Sciatic nerve (tissue), 2 donors: ENCODE measurements at places on chromosomes 12 and 14. TPM values are rescaled to one million over a fixed set of nuclear protein-coding genes. Genes with fewer than 3 reads are reported as not detected.

Gene JPH4
- total RNA-seq: 0.85 TPM

Gene MFAP5
- 387 TPM for total RNA-seq

Gene KRT7
- 4.0 TPM for total RNA-seq

Gene APOLD1
- 41.1 TPM for total RNA-seq

Gene AVPR1A
- 3.9 TPM for total RNA-seq

Gene OTUB2
- 0.80 TPM for total RNA-seq

Gene SOAT2
- 1.2 TPM for total RNA-seq

Gene KRT3
- not detected for total RNA-seq

Gene FAM181A
- total RNA-seq: not detected
